ENCODE measurements at places on chromosomes 5 and 9.

GRCh38 chr9:76044266-76044819 is 153.9 kb downstream of the PCSK5 start:
- DNase-seq: no peak

DNA sequence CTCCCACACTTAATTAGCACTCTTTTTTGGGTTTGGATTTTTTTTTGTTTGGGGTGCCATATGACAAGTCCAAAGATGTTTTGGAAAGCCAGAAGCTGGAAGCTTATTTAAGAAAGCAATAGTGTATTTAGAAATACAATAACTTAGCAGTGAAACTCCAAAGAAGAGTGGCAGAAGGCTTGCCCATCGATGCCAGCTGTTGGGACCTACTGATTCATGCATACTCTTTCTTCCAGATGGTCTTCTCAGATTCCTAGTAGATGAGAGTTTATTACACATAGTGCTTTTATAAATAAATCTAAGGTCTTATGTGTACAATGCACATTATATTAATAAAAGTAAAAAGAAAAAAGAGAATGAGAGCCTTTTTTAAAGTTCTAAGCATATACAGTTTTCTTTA is 374.6 kb downstream of the OSTF1 start:
- no peak for DNase-seq

- no peak for DNase-seq
Observed at GRCh38 chr9:107929443-107929842, 439.9 kb upstream of the KLF4 start.

GRCh38 chr9:126926364-126926763 is 11.8 kb downstream of the RALGPS1 start:
- no peak for DNase-seq

DNA sequence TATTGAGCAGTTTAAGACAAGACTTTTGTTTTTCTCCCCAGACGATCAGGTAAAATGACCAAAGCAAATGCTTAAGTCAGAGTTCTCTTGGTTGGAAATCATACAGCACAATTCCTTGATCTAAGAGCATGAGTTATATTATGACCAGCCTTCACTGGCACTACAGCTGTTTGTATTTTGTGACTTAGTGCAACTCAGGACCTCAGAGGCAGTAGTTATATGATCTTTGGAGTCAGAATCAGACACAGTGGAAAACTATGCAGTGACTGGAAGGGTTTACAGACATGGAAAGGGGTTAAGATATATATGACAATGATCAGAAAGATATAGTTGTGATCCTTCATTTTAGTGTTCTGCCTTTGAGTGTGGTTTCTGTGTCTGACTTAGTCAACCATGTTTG is 24.3 kb downstream of the RAD23B start:
- DNase-seq: no peak

DNA sequence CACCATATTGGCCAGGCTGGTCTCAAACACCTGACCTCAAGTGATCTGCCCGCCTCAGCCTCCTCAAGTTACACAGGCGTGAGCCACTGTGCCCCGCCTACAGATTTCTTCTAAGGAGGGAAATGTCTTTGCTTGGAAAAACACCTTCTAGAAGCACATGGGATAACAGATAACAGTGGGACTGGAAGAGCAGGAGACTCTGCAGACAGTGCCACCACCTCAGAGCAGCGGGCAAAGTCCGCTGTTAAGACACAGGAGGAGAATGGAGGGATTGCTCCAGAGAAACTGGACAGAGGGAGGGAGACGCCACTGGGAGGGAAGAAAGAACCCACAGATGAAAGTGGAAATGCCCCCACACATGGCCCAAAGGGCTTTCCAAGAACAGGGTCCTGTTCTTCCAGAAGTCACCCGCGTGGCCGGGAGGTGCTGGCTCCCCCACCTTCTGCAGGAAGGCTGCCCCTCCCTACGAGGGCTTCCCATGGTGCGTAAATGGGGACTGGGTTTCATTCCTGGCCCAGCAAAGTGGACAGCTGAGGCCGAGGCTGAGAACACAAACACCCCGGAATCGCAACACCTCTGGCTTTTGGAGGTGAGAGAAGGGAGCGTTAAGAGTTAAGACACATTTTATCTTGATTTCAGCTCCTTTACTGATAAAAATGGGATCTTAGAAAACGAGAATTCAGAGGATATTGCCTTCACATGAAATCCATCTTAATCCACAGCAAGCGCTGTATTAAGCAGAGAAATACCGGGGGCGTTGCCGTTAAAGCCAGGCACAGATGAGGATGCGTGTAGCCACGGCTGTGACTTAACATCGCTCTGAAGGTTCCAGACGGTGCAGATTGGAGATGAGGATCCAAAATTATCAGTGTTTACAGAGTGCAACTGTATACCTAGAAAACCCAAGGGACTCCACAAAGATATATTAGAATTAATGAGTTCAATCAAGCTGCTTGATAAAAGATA is 11.2 kb downstream of the ADAMTS2 start:
- DNase-seq: no peak

DNA sequence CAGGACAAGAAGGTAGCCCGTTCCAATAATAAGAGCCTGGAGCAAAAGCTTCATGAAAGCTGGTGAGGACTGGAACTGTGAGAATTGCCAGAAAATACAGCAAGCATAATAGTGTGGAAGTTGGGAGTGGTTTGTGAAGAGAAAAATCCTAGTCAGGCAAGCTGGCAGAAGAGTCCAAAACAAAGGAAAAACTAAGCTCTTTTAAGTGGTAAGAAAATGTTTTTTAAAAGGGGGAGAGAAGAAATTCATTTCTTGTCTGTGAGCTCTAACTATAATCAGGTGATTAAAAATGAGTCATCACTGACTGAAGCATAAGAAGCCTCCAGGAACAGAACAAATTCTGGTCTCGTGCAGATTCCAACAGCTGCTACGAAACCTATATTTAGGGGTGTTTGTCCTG is 102.6 kb downstream of the CAAP1 start:
- no peak for DNase-seq

GRCh38 chr5:80963966-80964481 is 3.9 kb downstream of the RASGRF2 start:
- no peak for DNase-seq

DNA sequence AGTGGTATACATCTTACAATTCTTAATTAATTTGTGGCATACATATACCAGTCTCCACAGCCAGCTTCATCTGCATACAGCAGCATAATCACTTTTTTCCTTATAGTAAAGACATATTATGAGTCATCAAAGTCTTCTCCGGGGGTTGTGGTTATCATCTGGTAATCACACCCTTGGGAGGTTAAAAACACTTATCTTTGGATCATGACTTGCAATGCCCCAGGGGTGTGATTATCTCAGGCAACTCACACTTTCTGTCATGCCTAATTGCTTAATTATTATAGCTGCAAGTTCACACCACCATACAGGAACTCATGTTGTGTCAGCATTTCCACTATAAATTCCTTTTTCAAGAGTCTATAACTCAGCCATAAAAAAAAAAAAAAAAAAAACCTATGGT is 218.4 kb downstream of the ANXA1 start:
- peak; percentile 12 for DNase-seq

DNA sequence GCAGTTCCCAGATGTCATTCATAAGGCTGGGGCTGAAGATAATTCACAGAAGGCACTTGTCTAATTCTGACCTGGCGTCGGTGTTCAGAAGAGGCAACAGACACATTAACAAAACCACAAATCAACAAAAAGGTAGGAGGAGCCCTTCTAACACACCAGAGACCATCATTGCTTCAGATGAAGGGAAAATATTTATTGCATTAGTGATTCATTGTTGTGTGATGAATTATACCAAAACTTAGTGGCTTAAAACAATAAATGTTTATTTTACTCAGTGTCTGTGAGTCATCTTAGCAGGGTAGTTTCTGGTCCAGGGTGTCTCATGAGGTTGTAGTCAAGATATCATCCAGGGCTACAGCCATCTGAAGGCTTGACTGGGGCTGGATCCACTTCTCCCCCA is 91.3 kb upstream of the KIF2A start:
- no peak for DNase-seq

GRCh38 chr5:118963169-118963568 is 25.2 kb downstream of the DTWD2 start:
- no peak for DNase-seq

DNA sequence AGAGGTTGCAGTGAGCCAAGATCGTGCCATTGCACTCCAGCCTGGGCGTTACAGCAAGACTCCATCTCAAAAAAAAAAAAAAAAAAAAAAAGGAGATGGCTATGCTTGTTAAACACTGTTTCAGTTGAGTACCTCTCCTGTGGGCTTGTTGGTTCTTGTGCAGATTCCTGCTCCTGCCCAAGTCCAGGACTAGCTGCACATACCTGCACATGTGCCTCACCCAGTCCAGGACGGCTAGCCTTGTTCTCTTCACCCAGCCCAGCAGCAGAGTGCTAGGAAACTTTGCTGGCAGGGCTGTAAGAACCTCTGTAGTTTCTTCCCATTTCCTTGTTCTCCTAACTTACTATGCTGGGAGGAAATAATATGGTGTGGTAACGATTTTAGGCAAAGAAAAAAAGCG is 234.1 kb upstream of the DMRT1 start:
- no peak for DNase-seq

GRCh38 chr9:19294219-19294618 is 63.7 kb downstream of the DENND4C start:
- DNase-seq: no peak

GRCh38 chr5:15243301-15244020 is 256.5 kb upstream of the FBXL7 start:
- DNase-seq: no peak

All from SK-MEL-5 (cell line).